ENCODE measurements at places on chromosomes 2 and 18.

DNA sequence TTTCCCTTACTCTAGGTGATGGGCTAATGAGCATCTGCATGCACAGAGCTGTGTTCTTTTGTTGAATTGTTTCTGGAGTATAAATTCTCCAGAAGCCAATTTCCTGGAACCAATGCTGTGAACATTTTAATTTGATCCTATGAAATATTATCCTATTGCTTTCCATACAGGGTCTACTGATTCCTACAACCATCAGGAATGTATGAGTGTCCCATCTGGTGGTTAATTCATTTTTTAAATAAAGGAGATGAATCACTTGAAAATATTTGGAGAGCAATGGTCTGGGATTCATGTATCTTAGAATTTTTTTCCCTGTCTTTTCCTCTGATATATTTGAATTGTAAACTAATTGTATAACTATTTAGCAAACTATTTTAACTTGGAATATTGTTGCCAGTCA lies 14.0 kb downstream of the KIF5C start:
- DNase-seq, result no peak

GRCh38 chr2:75605770-75606529 lies 40.6 kb upstream of the MRPL19 start:
- DNase-seq, result no peak

GRCh38 chr18:7414459-7414858 lies 152.7 kb upstream of the PTPRM start:
- no peak for DNase-seq

GRCh38 chr2:3470166-3470651 lies 49.1 kb downstream of the ADI1 start:
- DNase-seq, result no peak

DNA sequence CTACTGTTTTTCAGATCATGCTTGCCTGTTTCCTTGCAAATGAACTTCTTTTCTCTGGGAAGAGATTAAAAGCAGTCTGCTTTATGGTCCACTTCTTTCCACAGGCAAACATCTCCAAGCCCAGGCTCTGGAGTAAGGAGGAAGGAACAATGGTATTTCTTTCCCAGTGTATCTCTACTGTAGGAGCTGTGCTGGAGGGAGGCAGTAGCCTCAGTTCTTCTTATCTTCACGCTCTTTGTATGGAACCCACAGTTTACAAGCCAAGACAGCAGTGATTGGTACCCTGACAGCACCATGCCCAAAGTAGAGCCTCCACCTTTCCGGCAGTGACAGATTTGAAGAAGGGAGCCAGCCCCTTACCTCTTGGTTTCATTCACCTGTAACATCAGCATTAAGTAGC lies 35.2 kb downstream of the SPOPL start:
- no peak for DNase-seq

GRCh38 chr2:102698369-102699111 lies 63.3 kb upstream of the TMEM182 start:
- DNase-seq, result no peak

GRCh38 chr2:27249891-27250651 lies 12.8 kb downstream of the SLC30A3 start:
- DNase-seq, result peak; percentile 8

- DNase-seq, result no peak
Measured at GRCh38 chr18:23934252-23934651, 80.3 kb upstream of the TTC39C start.
